Cardiac fibroblast (primary cell): ENCODE measurements at places on chromosomes 5 and 9.

DNA sequence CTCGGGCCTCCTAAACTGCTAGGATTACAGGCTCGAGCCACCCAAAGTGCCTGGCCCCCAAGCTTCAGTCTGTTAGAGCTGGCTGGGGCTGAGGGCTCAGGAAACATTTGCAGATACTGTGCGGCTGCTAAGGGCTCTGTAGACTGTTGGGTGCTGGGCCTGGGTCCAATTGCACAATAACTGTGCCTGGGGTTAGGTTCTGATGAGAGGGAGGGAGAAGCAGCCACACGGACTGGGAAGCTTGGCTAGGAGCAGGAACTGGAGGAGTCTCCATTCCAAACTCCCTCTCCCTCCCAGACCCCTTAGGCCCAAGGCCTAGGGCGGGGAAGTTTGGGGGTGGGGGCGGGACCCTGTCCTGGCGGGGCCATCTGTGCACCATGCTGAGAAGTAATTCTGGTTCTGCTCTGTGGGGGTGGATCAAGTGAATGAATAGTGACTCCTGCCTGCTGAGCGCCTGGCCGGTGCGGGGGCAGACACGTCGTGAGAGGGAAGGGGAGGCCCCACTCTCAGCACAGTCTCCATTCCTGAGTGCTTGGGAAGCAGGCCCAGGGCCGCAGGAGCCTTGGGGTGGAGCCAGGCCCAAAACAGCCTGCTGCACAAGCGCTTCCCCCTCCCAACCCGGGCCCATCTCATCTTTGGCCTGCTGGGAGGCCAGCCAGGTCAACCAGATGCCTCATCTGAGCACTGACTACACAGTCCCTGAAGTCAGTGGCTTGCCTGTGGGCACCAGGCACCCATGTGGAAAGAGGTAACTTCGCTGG is 1.5 kb downstream of the ASS1 start:
- DNase-seq = peak; percentile 78

DNA sequence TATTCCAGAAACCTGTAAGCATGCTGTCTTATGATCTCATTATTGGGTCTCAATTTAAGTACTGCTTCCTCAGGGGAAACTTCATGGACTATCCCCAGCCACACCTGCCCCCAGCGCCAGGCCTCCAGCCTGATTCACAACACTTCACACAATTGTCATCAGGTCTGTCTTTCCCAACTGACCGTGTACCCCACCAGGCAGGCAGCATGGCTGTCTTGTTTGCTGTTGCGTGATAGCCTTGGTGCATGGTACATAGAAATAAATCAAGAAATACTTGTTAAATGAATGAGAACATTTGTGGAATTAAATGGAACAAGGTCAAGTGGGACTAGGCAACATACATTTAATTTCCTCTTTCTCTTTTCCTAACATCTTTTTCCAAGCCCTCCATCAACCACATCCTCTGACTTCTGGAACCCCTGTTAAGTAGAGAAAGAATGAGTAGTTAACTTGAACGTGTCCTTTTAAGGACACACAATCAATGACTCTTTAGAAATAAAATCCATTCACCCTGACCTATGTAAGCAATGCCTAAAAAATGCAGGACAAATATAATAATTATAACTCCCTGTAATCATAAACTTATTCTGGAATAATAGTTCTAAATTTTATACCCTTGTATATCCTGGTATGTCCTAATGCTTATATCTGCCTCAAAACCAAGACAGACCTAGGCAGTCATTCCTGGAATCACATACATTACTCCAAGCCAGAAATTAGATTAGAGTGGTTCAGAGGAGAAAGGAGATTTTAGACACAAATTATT is 17.2 kb upstream of the THG1L start:
- DNase-seq = no peak

DNA sequence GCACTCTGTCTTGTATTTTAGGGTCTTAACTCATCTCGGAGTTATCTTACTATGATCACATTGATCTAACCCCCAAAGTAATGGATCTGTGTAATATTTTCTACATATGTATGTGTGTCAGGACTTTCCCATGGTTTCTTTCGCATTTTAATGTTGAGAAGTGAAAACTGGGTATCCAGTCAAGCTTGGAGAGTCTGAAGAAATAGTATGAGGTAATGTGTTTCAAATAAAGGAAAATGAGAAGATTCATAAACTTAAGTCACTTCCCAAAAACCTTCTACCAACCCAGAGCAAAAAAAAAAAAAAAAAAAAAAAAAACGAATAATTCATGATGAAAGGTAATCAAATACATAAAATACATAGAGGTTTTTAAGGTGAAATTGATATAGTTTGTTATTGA is 187.8 kb upstream of the VCAN start:
- DNase-seq = no peak

- peak; percentile 18 for DNase-seq
Measured at GRCh38 chr5:97499605-97500004, 316.6 kb upstream of the RIOK2 start.
